ENCODE measurements at places on chromosomes 12 and 14.

DNA sequence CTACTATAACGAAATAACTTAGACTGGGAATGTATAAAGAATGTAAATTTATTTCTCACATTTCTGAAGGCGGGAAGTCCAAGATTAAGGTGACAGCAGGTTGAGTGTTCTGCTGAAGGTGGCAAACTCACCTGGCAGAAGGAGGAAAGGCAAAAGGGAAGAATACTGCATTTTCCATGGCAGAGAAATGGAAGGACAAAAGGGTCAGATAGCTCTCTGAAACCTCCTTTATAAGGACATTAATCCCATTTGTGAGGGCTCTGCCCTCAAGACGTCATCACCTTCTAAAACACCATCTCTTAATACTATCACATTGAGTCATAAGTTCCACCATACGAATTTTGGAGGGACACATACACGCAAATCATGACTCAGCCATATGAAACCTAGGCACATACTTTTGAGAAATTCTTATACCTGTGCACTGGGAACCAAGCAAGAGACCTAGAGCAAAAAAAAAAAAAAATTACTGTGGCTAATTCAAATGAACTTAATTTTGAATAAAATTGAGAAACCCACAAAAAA lies 1669.3 kb upstream of the FLRT2 start:
- no peak for DNase-seq

DNA sequence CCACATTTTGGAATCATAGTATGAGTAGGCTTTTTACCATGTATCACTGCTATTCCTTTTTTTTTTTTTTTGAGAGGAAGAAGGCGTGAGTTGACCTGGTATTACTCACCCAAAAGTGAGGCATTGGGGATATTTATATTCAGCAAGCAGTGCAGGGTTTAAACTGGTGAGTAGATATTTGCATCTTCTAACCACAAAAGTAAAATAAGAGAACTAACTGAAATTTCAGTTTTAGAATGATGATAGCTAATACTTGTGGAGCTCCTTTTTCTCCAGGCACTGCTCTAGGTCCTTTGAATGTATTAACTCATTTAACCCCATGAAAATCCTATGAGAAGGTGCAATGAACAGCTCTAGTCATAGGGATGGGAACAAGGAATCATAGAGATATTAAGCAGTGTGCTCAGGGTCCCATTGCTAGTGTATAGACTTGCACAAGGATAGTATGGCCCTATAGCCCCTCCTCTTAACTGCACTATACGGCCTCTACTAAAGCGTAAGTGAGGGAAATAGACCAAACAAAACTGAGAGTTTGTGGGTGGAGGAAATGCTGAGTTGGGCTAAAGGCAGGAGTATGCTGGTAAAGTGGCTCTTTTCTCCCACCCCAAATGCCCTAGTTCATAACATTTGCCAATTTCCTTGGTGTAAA lies 104.3 kb upstream of the MAX start:
- no peak for DNase-seq

DNA sequence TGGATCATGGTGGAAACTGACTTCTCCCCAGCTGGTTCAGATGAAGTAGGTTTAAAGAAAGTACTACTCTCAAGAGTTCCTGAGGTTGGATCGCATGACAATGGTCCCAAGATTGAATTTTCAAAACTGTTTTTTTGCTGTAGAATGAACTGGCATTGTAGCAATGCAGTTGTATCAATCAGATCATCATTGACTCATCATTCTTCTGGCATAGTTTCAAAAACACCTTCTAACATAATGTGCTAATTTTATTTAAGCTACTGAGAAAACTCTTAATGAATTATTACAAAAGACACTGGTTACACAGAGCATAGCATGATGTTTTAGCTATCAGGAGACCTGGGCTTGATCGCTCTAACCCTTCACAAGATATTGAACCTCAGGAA lies 384.5 kb upstream of the DCN start:
- no peak for DNase-seq

DNA sequence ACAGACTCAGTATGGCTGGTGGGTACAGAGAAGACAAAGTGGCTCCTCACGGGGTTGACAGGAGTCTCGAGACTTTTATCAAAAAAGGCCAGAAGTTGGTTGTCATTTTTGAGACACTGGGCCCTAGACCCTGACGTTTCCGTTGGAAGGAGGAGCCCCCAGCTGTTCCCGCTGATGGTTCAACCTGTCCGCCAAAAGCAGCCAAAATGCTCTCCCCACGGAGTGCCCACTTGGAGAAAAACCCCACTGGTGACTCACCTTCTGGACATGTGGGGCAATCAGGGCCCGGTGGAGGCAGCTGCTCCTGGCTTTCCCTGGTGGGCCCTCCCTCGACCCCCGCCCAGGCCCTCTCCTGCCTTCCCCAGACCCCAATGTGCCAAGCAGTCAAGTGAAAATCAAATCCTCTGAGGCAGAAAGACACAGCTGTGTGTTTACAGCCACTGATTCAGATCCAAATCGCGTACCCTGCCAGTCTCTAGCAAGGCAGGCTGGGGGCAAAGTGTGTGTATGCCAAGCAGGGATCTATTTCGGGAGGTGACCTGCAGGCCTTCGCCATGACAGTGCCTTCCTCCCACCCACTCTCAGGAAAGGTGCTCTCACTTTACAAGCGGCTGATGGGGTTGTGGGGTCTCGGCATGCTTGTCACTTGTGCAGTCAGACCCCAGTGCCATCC lies 347.4 kb downstream of the DPF3 start:
- DNase-seq: peak; percentile 15

DNA sequence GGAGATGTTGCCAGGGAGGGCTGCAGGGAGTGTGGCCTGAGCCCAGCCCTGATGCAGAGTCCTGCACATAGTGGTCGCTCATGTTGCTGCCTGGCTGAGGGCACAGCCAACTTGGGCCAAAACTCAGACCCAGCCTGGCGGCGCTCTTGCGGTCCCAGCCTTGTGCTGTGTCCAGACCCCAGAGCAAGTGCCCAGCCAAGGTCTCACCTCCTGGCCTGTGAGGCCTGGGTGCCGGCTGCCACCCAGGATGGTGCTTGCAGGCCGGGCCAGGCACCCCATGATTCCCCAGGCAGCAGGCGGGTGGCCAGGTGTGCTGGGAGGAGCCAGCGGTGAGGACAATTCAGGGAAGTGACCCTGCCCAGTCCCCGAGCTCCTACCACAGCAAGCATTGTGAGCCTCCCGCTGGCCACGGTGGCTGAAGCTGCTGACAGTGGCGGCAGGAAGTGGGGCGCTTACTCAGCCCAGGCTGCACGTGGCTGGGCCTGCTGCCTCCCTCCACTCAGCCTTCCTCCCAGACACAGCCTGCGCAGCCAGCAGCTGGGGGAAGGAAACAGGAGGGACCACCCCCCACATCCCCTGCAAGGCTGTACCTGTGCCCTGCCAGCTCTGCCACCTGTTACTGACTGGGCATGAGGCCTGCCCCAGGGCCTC lies 17.7 kb upstream of the PGF start:
- DNase-seq: peak; percentile 64

DNA sequence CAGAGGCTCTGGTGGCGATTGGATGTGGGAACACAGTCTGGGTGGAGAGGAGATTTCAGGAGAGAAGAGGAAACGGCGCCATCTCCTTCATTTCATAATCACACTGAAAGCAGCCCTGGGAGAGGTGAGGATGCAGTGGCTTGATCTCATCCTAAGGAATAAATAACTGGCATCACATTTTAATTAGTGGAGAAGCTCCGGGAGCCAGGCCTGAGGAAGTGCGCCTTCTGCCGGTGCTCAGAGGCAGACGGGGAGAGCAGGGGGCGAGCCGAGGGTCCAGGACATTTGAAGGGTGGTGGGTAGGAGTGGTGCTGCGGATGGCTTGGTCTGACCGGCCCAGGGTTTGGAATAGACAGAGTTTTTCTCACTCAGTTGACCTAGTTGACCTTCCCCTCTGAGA lies 265.0 kb downstream of the CACNA1C start:
- DNase-seq: no peak

GRCh38 chr14:101077481-101078074 lies 174.1 kb upstream of the RTL1 start:
- DNase-seq: peak; percentile 64
